Effector CD4-positive, alpha-beta T cell (primary cell): ENCODE measurements at places on chromosomes 7 and 10.

DNA sequence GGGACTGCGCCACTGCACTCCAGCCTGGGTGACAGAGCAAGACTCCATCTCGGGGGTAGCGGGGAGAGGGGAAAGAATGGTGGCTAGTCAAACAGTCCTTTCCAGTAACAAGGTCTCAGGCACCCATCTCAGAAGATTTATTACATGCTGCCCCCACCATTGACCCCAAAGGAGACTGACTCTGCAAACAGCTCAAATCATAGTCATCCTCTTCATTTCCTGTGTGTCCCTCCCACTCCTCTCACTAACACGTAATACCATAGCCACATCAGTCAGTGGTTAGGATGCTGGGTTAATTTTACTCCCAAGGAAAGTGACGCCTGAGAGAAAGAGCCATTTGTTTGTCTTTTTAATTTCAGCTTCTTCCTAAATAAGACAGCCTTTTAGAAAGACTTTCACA is 56.6 kb upstream of the BET1 start:
- no peak for DNase-seq

DNA sequence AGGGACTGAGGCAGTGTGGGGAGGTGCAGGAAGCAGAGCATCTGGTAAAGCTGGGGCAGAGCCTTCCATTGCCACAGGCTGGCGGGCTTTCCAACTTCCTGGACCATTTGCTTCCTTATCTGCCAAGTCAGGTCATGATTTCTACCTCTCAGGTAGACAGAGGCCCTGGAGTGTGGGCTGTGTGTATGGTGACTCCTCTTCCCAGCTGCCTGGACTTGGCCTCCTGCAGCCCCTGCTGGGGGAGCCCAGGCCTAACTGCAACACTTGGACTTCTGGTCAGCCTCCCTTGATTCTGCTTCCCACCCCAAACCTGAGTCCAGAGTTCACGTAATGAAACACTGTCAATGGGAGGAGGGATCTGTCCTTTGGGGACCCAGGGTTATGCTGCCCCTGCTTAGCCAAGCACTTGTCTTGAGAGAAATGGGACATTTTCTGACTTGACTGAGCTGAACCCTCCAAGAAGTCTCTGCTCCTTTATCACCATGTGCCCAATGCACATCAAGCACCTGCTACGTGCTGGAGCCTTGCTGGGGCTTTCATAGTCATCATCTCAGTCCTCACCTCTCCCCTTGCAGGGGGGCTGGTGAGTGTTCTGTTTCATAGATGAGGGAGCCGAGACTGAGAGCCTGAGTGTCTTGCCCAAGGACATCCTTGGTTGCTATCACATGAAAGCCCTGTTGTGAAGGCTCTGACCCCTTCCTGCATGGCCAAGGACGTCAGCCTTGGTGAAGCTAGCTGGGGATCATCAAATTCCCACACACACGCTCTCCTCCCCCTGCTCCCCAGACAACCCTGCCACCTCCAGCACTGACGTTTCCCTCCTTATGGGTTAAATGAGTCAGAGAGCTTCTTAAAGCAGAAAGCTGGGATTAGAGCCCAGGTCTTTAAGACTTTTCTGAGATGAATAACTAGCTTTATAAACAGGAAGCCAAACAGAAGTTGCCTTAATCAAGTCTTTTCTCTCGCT is 3.4 kb downstream of the CLEC2L start:
- no peak for DNase-seq

GRCh38 chr10:9877978-9878377 is 1139.7 kb upstream of the CELF2 start:
- no peak for DNase-seq

DNA sequence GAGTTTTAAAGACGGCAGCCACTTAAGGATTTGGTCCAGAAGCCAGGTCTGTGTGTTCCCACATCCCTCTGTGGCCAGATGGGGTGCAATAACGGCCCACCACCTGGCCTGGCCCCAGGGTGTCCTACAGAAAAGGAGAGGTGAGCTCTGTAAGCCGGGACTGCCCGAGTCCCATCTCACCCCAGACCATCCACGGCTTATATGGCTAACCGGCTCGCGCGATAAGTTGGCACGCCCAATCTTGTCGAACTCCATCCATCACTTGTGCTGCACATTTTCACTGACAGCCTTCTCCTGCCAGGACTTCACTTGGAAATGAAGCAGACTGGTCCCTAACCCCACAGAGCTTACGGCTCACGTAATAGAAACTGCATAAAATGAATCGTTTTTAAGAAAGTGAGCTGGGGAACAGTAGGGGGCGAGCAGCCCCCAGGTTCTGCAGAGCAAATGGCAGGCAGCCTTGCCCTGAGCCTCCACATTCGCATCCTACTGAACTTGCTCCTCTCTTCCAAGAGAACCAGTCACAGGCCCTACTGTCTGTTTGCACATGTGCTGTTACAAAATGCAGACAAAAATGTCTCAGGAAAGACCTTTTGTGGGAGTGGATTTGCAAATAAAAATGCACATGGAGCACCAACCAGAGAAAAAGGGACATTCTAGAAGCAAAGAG is 98.2 kb downstream of the TNS3 start:
- DNase-seq, result no peak

- no peak for DNase-seq
Observed at GRCh38 chr7:34982371-34983019, 54.8 kb downstream of the DPY19L1 start.

DNA sequence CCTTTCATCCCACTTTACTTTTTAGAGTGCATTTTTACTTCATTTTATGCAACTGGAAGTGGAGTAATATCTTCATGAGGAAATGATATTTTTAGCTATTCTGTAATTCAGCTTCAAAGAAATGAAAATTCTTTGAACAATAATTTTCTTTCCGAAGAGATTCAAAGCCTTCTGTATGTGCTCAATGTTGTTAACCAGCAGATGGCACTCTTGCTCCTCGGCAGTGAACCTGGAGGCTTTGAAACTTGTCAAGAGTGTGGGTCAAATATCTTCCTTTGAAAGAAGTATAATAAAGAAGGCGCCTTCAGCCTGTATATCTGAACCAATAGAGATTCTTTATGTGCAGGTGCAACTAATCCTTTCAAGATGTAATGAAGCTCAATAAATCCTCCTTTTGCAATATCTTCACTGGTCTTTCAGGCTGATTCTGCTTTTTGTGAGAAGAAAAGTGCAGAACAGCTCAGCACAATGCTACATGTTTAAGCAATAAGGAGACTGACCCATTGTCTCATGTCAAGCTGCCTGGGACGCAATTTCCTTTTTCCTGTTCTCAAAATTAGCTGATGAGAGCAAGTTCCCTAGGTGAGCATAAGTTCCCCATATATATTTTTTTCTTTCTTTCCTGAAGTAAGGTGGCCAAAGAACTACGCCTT is 258.4 kb downstream of the SEMA3A start:
- DNase-seq, result peak; percentile 23

DNA sequence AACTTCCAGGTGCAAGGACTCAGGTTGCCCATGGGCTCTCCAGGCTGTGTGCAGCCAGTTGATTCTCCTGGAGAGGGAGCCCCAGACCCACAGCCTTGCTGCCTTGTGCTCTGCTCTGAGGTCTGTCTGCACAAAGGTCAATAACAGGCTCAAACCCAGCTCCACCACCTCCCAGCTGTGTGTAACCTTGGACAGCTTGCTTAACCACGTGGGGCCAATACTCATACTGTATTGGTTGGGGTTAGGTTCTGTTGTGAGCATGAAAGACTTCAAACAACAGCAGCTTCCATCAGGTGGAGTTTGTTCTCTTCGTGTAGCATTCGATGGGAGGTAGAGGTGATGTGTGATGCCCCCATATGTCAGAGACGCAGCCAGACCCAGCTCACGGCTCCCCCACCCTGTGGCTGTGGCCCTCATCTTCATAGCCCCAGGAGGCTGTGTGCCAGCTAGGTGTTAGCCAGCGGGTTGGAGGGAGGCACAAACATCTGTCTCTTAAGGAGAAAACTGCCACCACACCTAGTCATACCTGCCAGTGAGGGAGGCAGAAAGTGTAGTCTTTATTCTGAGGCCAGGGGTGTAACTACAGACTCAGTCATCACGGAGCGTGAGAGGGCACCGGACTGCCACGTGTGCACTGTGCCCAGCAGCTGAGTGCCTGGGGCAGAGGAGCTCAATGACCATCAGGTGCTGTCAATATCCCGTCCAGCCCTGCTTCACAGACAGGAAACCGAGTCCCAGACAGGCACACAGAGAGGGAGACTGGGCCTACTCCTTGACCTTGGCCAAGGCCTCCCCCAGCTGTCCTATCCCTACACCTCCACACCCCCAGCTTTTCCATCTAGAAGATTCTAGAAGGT is 8.1 kb upstream of the POLD2 start:
- DNase-seq, result no peak

- DNase-seq, result no peak
Observed at GRCh38 chr10:131573256-131573655, 261.7 kb upstream of the TCERG1L start.

GRCh38 chr7:73487486-73487885 is 34.6 kb downstream of the BAZ1B start:
- no peak for DNase-seq

GRCh38 chr7:35379481-35379880 is 125.6 kb upstream of the TBX20 start:
- DNase-seq, result no peak

- DNase-seq, result no peak
Observed at GRCh38 chr7:772005-772294, 44.9 kb upstream of the PRKAR1B start.

GRCh38 chr10:122910310-122910709 is at the start of gene FAM24A:
FAM24A (plus strand) TSS chr10:122910610; CDS start chr10:122911635, 1,025 bp downstream.
- no peak for DNase-seq

GRCh38 chr10:12875100-12875499 is 126.4 kb downstream of the CCDC3 start:
- no peak for DNase-seq

GRCh38 chr7:91128683-91129348 is 135.4 kb upstream of the FZD1 start:
- no peak for DNase-seq

GRCh38 chr10:1119027-1119426 is 62.8 kb downstream of the WDR37 start:
- DNase-seq, result no peak

GRCh38 chr10:57917019-57917418 is 350.7 kb downstream of the IPMK start:
- no peak for DNase-seq

DNA sequence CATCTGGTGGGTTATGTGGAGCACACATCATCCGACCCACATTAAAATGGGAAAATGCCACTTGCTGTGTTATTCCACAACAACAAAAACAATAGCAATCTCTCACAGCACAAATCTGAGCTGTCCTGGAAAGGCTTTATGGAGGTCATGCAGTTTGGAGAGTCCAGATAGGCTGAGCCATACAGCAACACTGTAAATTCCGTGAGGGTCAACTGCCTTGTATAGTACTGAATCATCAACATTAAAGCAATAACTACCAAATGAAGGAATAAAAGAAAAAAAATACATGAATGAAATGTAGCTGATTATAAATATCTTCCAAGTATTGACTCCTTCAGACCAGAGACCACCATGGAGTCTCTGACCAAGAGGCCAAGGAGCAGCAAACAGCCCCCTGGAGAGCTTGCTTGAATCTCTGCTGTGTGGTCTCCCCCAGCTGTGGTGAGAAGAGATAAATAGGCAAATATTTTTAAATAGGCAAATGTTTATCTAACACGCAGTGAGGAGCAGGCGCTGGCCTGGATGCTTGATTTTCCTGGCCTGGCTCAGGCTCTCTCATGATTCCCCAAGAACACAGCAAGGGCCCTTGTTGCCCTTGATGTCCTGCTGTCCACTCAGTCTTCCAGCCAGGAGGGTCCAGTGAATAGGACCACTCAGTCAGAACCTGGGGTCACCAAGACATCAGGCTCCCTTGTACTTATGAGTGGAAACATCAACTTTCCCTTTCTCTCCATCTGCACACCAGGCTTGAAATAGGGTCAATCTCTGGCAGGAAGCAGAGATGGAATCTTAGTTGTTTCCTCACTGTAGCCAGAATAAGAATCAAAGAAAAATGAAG is 1021.3 kb downstream of the XPNPEP1 start:
- DNase-seq, result no peak

DNA sequence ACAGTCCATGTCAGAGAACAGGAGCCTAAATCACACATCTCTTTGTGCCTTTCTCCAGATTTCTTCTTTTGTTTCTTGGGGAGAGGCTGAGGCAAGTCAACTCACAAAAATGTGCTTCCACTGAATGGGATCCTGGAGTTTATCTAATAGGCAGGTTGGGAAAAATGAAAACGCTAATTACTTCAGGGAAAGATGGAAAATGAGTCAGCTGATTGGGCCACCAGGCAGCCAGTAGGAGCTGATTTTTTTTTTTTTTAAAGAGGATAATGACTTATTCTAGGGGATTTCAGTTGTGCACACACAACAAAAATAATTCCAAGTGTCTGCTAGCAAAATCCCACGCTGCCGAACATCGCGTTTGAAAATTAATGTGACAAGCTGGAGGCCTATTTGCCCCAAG is 412.8 kb upstream of the ZMIZ1 start:
- DNase-seq, result no peak

GRCh38 chr7:36278620-36279172 is 111.0 kb upstream of the ANLN start:
- no peak for DNase-seq

DNA sequence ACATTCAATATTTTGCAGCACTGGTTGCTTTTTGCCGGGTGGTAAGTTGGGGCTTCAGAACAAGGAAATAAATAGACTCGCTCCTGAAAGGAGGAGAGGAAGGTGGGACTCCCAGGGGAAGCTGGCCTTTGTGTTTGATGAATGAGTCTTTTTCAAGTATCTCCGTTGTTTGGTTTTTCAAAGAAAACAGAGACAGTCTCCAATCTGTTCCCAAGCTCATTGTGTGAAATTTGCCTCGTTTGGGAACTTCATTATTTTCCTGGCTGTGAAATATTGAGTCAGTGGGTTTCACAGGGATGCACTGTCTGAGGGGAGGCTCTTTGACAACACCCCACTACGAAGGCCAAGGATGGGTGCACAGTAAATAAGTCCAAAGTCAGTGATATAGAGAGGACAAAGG is 38.7 kb upstream of the KIAA1217 start:
- DNase-seq, result no peak

DNA sequence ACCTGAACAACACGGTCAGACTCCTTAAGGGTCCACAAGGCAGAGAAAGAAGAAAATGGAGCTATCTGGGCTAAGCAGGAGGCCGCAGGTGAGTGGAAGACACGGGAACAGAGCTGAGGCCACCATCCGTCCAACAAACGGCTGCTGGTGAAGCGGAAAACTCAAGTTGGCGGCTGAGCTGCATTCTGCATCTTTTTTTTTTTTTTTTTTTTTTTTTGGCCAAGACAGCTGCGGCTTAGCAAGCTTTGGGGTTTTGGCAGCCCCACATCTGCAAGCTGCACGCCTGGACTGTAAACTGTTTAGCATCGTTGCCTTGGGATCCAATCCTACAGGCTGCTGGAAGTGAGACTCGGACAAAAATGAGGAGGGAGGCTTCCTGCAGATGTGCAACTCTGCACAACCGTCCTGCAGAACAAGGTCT is 37.4 kb downstream of the RGS10 start:
- no peak for DNase-seq

GRCh38 chr10:126421756-126422256 is 33.5 kb upstream of the ADAM12 start:
- no peak for DNase-seq
